Stimulated activated CD4-positive, alpha-beta T cell treated with anti-CD3 and anti-CD28 coated beads, Interleukin-1b, Interleukin-23, amount 100 ng/mL, for 4 hours (primary cell): ENCODE measurements at places on chromosomes 5 and 9.

GRCh38 chr9:6014670-6015270 is 654 bp downstream of the RANBP6 start:
- DNase-seq = no peak

DNA sequence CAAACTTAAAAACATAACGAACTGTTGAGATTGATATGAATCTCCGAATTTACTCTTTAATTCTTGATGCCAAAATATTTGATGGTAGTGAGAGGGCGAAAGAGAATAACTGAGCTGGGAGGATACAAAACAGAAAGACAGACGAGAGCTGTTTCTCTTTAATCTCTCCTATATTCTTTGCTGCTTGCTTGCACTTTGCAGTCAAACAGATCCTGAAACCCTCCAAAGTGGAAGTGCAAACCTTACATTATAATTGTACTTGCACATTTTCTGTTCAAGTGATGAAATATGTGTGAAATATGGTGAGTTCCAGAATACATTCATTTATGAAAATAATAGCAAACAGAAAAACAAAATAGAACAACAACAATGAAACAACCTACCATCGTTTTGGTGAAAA is 63.8 kb downstream of the PAM start:
- no peak for DNase-seq

GRCh38 chr5:1801222-1801966 is at the start of gene NDUFS6:
TSS of gene NDUFS6 (plus strand) at chr5:1801407. CDS start at chr5:1801418, 11 bp downstream.
- DNase-seq = peak; percentile 70

- DNase-seq = no peak
These were observed 130.5 kb upstream of the ITGA1 start for GRCh38 chr5:52657247-52657645.

DNA sequence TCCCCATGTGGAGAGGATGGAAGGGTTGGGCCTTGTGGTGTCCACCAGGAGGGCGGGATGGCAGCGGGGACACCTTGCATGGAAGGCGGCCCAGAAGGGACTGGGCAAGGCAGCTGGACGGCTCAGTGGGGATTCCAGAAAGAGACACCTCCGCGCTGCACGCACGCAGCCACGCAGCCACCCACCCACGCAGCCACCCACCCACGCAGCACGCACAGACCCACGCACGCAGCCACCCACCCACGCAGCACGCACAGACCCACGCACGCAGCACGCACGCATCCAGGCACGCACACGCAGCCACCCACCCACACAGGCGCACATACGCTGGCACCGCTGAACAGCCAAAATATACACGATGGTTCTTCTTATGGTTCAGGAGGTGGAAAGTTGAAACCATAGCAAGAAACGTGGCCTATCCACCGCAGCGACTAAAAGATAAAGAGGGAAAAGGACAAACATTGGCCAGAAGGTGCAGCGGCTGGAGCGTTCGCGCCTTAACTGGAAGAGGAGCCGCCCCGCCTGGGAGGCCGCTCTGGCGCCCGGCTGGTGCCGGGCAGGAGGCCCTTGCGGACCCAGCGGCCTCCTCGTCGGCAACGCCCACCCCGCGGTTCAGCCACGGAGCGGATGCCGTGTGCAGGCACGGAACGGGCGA is 22.2 kb upstream of the EXOC3 start:
- DNase-seq = no peak

DNA sequence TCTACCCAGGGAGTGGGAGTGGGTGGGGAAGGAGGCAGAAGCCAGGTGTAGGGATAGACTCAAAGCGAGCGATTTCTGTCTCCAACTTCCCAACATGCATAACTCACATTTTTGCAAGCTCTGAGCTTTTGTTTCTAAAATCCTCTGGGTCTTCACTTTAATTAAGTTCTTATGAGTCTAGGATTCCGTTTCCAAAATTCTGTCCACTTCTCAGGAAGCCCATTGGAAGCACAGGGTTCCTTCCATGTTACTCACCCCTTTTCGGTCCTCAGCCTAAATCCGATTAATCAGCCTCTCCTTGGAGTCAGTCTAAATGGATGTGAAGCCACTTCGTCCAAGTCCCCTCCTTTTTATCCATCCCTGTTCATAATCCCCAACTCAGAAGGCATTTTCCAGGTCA is 1.4 kb downstream of the GPX3 start:
- no peak for DNase-seq

DNA sequence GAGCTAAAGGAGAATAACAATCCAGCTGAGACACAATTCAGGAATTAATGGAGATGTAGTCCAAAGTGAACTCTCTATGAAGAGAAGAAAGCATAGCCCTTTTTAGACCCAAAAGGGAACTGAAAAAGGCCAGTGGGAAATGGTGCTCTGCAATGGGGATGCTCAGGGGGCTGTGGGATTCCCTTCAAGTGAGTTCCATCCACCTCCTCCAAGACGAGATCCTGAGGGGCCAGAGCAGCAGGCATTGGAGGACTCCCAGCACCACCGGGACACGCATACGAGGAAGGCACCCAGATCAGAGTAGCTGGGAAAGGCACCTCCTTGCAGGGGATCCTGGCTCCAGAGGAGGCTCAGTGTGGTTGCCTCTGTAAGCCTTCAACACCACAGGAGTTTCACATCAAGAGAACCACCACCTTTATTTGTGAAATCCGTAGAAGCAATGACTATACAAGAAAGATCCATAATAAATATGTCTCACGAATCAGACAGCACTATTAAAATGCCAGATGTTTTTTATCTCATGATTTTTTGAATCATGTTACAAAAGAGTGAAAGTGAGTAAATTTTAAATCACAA is 288.2 kb downstream of the MED10 start:
- DNase-seq = no peak

DNA sequence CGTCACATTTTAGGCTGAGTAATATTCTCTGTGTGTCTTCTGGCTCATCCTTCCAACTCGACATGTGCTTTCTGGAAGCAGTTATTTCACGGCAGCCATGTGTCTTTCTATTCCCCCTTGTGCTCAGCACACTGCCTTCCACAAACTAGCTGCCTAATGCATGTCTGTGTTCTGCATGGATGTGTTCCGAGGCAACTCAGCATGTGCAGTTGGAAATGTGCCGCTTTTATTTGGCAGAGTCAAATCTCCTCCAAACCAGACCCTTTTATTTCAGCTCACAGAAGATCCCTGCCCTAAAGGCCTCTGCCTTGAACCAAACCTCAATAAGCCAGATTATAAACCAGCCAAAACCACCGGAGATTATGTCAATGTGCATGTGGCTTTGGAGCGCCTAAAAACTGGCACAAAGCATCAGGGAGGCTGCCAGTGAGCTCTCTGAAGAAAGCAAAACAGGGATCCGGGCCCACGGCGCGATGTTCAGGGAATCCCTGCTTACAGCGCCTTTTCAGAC is 360.2 kb downstream of the DEPDC1B start:
- no peak for DNase-seq

DNA sequence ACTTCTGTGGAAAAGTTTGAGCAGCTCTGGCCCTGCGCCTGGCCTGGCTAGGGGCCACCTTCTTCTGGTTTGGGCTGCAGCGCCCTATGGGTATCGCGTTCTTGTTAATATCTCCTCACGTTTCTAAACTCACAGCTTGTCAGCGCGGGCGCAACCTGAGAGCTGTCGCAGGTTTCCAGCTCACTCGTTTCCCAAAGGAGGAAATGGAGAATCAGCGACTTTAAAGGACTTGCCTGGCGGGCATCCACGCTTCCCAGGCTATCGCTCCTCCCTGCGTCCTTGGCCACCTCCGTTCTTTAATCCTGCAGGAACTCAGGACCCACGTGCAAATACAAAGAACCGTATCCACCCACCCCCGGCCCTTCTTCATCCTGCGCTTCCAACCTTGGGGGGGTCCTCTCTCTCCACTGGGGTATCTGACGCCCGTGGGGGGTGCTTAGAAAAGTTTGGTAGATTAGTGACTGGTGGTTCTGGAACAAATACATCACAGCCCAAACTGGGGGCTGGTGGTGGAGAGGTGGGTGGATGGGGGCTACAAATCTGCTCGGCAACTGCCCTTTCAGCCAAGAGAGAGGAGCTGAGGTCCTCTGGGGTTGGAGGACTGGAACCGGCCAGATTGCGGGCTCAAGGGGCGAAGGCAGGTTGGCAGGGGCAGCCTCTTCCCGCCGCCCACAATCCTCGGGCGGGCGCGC is 578 bp upstream of the PSAT1 start:
- peak; percentile 5 for DNase-seq

DNA sequence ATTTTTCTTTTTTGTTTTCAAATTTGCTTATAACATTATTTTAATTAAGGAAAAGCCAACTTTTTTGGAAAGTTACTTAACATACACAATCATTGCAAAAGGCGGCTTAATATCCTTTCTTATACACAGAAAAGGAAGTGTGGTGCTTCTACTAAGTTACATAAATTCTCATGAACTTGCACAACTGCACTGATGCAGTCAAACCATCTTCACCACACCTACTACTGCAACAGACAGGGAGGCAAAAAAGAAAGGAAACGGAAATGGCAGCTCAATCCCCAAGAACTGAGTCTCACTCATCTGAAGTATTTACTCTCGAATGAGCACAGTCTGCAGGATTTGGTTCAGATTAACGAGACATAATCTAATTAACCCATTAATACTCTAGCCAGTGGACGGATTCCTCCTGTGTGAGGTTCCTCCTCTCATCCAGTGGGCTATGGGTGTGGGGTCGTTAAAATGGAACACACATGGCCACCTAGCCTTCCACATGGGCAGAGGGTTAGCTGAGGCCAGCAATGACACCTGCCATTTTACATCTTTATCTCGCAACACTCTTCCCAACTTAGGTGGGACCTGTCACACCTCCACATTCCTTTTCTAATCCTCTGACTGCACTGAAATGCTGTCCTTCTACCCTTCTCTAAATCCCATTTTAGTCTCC is 30.0 kb downstream of the GOLM1 start:
- no peak for DNase-seq

DNA sequence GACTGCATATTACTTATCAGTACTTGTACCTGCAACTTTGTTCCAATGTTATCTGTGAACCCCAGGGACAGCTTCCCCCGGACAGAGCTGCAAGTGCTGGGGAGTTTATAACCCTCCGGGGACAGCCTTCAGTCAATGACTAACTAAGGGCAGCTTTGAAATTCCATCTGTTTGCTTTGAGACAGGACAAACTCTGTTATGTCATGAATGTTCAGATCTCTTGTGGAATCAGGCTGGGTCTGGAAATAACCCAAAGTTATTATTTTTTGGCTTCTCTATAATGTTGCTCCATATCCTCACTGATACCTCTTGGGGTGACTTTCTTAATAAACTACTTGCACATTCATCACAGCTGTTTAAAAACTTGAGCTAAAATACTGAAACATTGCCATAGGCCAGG is 617.5 kb upstream of the TLE4 start:
- no peak for DNase-seq

- no peak for DNase-seq
These were observed 66.5 kb downstream of the GALNT12 start for GRCh38 chr9:98873951-98874371.

- DNase-seq = no peak
These were observed 159.0 kb downstream of the NR2F1-AS1 start for GRCh38 chr5:93421987-93422401.

DNA sequence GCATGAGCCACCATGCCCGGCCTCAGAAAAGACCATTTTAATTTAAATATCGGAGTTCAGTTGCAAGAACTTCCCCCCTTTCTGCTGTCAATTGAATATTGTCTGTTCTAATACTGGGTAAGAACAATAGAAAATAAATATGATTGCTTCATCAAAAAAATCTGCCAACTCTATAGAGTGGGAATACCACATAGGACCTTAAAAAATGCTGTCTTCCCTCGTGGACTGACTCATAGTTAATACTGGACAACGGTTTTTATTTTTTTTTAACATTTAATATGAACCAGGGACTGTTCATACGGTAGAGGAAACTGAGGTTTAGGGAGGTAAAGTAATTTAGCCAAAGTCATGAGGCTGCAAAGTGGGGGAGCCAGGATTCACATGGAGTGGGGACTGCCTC is 9.7 kb downstream of the ZNF462 start:
- DNase-seq = no peak

DNA sequence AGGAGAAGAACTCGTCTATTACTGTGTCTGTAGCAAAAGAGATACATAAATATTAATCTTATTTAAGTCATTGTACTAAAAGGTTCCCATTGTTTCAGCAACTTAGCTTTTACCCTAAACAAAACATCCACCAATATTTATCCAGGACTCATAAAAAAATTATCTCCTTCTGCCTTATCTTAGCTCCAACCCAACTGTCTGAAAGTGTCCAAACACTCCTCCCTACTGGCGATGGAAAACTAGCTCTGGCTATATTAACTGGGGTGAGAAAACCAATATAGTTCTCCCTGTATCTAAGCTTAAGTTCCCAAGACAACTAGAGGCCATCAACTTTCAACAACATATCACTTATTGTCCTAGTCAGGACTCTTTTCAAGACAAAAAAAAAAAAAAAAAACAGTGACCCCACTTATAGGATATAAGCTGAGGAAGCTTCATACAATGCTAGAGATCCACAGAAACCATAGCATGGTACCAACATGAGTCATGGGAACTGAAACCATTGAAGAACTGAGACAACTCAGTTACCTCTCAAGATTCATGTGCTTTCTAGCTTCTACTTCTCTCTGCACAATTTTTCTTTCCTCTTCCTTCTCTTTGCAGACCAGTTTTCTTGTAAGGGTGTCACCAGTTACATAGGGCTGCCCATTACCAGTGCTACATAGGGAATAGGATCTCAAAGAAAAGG is 150.7 kb upstream of the RASA1 start:
- no peak for DNase-seq

- no peak for DNase-seq
These were observed 529.5 kb upstream of the RGMB start for GRCh38 chr5:98243972-98244371.

GRCh38 chr9:137788561-137789294 is 88.9 kb upstream of the CACNA1B start:
- DNase-seq = no peak

GRCh38 chr9:128683340-128684064 is 5.5 kb upstream of the SET start:
- no peak for DNase-seq

DNA sequence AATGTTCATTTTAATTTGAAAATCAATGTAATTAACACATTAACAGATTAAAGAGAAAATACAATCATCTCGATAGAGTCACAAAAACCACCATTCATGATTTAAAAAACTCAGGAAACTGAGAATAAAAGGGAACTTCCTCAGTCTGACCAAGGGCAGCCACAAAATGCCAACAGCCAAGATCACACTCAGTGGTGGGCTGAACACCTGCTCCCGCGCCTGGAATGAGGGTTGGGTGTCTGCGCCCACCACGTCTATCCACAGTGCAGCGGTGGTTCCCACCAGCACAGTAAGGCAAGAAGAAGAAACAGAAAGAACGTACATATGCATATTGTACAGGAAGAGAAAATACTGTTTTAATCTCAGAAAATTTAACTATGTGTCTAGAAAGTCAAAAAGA is 11.7 kb upstream of the NSMF start:
- no peak for DNase-seq

GRCh38 chr5:2383698-2384065 is 367.8 kb downstream of the IRX2 start:
- no peak for DNase-seq

DNA sequence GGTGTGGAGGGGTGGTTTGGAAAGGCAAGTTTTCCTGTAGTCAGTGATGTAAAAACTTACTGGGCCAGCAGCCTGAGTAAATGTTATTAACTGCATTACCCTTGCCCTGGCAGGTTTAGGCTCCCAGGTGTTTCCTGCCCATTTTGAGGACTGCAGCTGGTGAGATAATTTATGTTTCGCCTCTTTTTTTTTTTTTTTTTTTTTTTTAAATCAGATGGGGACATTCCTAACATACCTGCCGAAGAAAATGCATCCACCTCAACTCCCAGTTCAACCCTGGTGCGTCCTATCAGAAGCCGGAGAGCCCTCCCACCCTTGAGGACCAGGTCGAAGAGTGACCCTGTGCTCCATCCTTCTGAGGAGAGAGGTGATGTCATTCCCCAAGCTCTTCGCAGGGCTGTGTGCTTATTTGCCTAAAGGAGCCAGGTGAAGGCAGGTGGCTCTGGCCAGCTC is 60.6 kb downstream of the ENTREP1 start:
- DNase-seq = no peak
